ENCODE measurements at places on chromosomes 11 and 22. TPM values are rescaled to one million over a fixed set of nuclear protein-coding genes. Genes with fewer than 3 reads are reported as not detected.

- no peak for DNase-seq
These were observed 465 bp downstream of the SUN2 start for GRCh38 chr22:38755155-38755910.

DNA sequence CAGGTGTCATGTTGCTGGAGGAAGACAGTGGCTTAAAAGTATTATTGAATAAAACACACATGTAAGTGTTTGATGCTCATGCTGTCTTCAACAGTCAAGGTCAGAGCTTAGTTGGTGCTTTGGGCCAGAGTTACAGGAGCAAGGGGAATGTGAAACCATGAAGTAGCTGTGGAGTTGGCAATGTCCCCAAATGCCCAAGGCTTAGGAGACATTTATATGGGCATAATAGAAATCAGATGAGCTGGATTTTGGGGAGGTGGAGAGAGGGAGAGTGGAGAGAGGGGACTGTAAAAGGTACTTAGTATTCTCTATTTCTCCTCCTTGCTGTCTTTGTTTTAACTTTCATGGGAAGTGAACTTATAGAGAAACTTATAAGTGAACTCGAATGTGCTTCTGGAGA lies 407.8 kb downstream of the ETS1 start:
- no peak for DNase-seq

GRCh38 chr11:17714356-17714854 lies 5.0 kb upstream of the MYOD1 start:
- DNase-seq: no peak

- DNase-seq: no peak
These were observed 1299.3 kb downstream of the TBC1D22A start for GRCh38 chr22:48061726-48062125.

DNA sequence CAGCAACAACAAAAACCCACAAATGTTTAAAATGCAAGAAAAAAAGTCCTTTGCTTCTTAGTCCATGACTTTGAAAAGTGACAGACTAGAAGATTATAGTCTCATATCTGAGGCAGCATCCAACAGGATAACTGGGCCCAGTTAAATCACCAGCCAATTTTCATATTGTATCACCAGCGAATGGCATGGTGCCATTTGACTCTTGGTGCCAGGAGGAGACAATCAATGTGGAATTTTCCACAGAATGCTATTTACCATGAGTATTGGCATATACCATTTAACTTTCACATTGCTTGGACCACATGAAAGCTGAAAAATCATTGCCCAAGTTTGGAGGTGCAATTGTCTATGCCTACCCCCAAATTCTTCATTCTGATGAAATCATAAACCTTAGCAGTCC lies 255.5 kb downstream of the TENM4 start:
- DNase-seq: no peak

GRCh38 chr11:117929142-117929915 lies at the start of gene TMPRSS13:
TSS of gene TMPRSS13 (minus strand) at chr11:117929402. CDS start at chr11:117929307, 95 bp downstream.
- DNase-seq: no peak

DNA sequence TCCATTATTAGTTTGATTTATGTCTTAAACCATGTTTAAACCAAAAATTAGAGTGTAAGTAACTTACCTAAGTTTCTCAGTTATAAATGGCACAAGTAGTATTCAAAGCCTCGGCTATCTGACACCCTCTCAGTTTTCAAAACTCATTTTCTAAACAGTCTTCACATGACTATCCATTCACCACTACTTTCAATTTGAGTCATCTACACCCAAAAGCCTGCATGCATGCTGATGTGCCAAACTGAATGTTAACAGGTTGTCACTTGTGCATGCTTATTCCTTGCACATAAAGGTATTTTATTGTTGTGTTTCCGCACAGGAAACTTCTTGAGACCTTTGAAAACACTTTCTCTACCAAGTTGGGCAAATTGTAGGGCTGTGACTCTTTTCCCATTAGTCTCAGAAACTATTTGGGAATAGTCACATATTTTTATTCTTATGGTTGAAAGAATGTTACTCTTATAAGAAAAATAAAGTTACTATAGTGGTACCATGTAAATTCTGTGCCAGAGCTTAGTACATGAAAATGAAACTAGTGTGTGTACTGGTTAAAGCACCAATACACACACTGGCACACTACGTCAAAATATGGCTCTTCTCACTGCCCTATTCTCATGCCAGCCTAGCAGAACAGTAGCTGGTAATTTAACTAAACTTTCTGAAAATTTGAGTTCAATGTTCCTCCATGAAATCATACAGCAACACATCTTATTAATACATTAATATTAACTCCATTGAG lies 2.2 kb upstream of the OR51E2 start:
- no peak for DNase-seq

DNA sequence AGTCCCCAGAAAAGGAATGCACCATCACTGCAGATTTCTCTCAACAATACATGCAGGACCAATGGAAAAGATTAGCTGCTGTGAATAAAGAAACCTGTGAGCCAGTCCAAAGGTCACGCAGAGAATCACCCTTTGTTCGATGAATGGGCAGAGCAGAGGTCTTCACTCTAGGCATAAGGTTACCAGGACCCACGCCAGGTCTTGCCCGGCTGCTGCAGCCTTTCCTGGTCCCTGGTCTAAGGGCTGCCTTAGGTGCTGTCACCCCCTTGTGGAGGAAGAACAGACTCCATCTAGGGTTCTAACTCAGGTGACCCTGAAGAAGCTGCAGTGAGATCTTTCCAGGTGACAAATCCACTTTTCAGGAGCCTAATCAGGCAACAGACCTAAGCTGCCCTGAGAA lies 29.0 kb upstream of the NAP1L4 start:
- DNase-seq: no peak

DNA sequence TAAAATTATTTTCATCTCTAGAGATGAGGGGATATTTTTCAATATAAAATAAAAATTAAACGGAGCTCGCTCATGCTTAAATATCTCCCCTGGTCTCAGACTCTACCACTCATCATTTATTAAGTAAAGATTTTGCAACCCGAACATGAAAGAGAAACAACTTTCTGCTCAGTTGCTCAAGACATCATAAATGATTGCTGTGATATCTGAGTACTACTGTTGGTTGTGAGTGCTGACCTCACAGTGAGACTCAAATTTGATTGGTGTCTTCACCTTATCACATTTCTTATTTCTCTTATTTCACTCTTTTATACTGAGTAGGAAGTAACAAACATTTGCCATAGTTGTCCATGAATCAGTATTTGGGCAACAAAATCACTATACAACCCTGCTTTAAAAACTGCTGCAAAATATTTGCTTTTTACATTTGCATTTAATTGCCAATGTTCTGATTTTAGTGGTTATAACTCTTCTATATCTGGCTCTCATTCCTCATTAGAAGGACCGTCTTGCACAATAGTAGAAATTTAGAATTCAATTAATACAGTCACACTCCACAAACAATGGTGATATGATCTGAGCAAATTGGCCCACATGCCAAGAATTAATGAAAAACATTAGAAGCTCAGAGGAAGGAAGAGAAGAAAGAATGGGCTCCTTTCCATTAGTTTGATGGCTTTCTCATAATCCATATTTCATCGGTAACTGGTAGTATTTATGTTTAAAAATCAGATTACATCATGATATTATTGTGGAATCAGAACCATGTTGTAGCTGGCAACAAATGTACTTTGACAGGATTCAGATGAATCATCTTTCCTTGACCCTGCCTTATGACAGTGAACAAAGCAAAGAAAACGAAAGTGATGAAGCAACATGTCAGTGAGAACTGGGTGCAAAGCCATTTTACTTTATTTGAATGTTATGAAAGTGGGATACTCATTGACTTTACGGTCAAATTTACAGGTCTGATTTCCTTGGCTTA lies 973.6 kb upstream of the TENM4 start:
- DNase-seq: no peak

- no peak for DNase-seq
These were observed 210.4 kb downstream of the BRD1 start for GRCh38 chr22:49617264-49617663.

GRCh38 chr11:11148104-11148509 lies 204.9 kb downstream of the CSNK2A3 start:
- DNase-seq: no peak

DNA sequence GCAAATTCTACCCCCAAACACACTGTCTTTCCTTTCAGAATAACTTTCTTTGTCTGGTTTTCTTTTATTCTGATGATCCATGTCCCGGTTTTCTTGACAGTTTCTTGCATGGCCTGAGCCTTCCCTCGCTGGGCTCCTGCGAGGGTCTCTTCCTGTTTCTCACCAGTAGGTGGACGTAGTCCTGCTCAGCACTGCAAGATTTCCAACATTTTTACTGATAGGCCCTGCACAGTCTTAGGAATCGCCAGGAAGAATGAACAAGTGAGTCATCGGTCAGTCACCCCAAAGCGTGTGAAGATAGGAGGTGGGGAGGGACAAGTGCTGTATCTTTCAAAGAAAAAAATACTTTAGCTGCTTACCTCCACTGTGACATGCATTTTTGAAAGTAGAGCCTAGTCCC lies 16.9 kb upstream of the KIRREL3 start:
- no peak for DNase-seq

GRCh38 chr11:124961972-124962609 lies 8.1 kb downstream of the CCDC15 start:
- DNase-seq: peak; percentile 56

GRCh38 chr11:32396331-32396730 lies 39.0 kb downstream of the WT1 start:
- no peak for DNase-seq

- no peak for DNase-seq
These were observed 436.2 kb downstream of the BUD13 start for GRCh38 chr11:116336540-116336939.

- DNase-seq: no peak
These were observed 7.4 kb downstream of the PLXNB2 start for GRCh38 chr22:50299785-50300619.

GRCh38 chr11:109856928-109857327 lies 236.3 kb upstream of the ZC3H12C start:
- DNase-seq: no peak

DNA sequence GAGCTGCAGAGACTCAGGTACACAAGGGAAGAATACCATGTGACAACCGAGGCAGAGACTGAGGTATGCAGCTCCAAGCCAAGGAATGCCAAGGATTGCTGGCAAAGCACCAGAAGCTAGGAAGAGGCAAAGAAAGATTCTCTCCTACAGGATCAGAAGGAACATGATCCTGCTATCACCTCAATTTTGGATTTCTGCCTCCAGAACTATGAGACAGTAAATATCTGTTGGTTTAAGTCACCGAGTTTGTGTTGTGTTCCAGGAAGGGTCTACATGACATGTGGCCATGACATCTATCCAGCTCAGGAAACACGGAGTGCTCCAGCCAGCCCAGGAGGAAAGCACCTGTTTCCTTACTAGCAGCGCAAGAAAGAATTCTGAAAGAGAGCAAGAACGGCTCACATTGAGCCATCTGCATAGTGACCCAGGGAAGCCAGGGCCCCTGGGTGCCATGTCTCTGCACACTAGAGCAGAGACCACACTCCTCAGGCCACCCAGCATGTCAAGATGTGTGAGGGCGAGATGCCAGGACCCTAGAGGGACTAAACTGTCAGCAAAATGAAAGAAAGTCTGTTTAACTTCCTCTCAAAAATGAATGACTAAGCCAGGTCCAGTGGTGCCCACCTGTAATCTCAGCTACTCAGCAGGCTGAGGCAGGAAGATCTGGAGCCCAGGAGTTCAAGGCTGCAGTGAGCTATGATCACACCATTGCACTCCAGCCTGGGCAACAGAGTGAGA lies 35.6 kb upstream of the GALNT18 start:
- no peak for DNase-seq

- DNase-seq: no peak
These were observed 95.6 kb downstream of the RDX start for GRCh38 chr11:110200836-110201235.

DNA sequence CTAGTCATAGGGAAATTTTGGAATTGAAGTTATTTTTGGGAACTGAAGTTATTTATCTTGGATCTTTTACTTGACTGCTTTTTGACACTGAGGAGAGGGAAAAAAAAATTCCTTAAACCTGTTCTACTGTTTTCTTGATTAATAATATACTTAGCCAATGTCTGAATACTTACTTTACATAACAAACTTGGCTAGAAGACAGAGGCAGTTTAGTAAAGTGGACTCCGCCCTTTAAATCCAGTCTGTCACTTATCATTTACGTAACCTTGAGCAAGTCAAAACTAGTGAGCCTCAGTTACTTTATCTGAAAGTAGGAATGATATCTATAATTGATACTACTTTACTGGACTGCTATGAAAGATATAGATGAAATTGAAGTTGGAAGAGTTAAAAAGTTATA lies 19.5 kb downstream of the CTSC start:
- DNase-seq: no peak

DNA sequence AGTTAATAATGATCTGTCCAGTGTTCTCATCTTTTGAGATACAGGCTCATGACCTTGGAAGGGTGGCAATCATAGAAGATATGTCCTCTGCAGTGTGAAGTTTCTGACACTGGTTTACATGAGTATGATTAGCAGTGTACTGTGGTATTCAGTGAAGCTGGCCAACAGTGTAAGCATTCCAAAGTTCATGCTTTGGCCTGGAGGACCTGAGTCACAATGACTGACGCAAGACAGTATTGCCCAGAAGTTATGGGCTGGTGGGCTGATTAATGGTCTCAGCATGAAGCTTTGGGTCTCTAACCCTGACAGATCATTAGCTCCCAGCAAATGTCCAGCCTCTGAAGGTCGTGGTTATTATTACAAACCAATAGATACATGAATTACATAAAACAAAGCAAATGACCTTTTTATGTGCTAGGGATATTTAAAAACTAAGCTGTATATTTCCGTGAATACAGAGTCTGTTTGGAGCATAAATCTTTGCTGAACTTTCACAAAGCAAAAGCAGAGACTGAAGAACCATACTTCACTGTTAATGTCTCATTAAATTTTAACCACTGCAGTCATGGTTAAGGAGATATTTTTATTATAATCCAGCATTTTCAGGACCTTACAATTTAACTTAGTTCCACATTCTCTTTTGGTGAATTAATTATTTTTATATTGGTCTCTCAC lies 28.3 kb upstream of the USP47 start:
- DNase-seq: no peak

GRCh38 chr11:128239306-128239705 lies 348.1 kb downstream of the ETS1 start:
- no peak for DNase-seq

- no peak for DNase-seq
These were observed 38.7 kb upstream of the SWAP70 start for GRCh38 chr11:9625162-9625561.

GRCh38 chr11:86910592-86910991 lies 44.6 kb downstream of the FZD4 start:
- no peak for DNase-seq

GRCh38 chr11:14973621-14974514 lies 1.7 kb upstream of the CALCA start:
- no peak for DNase-seq

The CHRDL2 gene
- 0.24 TPM for polyA plus RNA-seq

The DMC1 gene
- polyA plus RNA-seq: 5.4 TPM

The OR5B2 gene
- not detected for polyA plus RNA-seq

The PATE2 gene
- not detected for polyA plus RNA-seq

The MUC15 gene
- 3.7 TPM for polyA plus RNA-seq

The WBP2NL gene
- 3.4 TPM for polyA plus RNA-seq

The TRIM49 gene
- polyA plus RNA-seq: not detected

The RASD2 gene
- polyA plus RNA-seq: 1.8 TPM

The UCP2 gene
- 64.2 TPM for polyA plus RNA-seq

The SMTNL1 gene
- 0.12 TPM for polyA plus RNA-seq

The DBX1 gene
- polyA plus RNA-seq: not detected
